Fibroblast of pulmonary artery (primary cell): ENCODE measurements at places on chromosomes 7 and 10.
A peak's percentile ranks its signal among the peaks of the same experiment; 100 is the strongest.

DNA sequence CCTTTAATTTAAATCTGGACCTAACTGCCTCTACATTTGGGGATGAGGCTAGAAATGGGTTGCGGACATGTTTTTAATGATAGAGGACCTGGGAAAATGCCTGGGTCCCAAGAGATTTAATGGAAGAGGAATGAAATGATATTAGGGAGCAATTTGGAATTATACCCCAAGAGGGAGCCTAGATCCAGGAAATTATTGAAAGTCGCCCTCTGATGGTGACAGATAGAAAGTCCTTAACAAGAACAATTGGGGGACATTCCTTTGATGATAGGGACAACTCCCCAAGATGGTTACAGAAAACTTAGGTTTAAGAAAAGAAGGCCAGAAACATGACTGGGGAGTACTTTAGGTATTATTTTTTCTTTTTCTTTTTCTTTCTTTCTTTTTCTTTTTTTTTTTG lies 9.5 kb upstream of the TSGA13 start:
- DNase-seq = peak; percentile 61

- no peak for DNase-seq
Observed at GRCh38 chr7:131090886-131091692, 236.6 kb upstream of the MKLN1 start.

- no peak for DNase-seq
Observed at GRCh38 chr10:34469446-34469845, 345.6 kb downstream of the PARD3 start.

- DNase-seq = peak; percentile 1
Observed at GRCh38 chr7:126436213-126436868, 816.4 kb downstream of the GRM8 start.

DNA sequence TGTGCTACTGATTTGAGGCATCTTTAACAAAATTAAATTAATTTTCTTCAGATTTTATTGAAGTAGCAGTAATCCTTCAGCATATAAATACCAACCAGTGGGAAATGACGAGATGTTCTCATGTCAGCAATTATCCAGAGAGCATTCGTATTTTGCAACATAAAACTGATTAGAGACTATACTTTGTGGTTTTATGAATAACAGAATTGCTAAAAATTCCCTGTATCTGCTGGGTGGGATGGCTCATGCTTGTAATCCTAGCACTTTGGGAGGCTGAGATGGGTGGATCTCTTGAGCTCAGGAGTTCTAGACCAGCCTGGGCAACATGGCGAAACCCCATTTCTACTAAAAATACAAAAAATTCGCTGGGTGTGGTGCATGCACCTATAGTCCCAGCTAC lies 56.9 kb downstream of the ATAD1 start:
- DNase-seq = peak; percentile 42

DNA sequence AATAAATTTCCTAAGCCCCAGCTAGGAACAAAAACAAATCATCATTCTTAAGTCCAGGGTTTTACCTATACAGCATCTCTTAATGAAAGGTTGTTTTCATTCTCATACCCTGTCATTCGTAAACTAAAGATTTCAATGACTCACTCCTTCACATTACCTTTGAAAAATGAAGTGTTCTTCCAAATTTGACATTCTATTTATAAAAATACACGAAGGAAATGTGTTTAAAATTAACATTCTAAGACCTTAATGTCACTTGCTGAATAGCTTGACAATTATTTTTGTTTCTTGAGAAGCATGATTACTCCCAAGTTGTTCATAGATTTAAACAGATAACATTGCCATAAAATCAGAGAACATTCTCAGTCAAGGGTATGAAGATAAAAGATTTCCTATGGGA lies 1188.3 kb upstream of the SORCS1 start:
- no peak for DNase-seq

DNA sequence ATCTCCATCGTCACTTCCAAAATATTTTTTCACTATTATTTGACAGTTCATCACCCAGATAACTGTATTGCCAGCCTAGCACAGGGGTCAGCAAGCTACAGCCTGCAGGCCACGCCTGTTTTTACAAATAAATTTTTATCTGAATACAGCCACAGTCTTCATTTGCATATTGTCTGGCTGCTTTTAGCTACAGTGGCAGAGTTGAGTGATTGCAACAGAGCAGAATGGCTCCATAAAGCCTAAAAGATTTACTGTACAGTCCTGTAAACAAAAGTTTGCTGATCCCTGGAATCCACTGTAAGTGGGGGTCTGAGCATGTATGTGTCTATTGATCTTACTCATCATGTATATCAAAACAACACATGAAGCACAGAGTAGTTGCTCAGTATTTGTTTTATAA lies 45.9 kb upstream of the GNAI1 start:
- DNase-seq = peak; percentile 32

DNA sequence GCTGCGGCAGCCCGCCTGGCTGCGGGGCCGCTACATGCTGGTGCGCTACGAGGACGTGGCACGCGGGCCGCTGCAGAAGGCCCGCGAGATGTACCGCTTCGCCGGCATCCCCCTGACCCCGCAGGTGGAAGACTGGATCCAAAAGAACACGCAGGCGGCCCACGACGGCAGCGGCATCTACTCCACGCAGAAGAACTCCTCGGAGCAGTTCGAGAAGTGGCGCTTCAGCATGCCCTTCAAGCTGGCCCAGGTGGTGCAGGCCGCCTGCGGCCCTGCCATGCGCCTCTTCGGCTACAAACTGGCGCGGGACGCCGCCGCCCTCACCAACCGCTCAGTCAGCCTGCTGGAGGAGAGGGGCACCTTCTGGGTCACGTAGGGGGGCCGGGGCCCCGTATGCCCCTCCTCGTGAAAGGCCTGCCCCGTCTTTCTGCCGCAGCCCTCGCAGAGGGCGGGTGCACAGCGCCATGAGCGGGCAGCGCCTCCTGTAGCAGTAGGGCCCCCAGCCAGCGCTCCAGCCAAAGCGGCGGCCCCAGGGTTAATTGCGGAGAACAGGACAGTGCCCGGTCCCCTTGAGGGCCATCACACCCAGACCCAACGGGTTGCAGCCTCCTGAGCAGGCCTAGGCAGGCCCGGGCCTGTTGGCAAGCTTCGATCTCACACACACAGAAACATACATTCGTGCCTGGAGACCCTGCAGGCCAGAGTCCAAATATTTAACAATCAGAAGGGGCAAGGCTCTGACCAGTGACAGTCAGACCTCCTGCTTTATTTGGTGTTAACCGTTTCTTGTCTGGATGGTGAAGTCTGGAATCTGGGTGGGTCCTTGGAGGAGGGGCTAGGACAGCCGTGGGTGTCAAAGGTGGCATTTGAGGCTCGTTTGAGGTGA lies 44.1 kb downstream of the CHST3 start:
- DNase-seq = no peak

- DNase-seq = no peak
Observed at GRCh38 chr10:27844223-27844622, 98.6 kb upstream of the MKX start.
